ENCODE measurements at places on chromosomes 1 and 21.

DNA sequence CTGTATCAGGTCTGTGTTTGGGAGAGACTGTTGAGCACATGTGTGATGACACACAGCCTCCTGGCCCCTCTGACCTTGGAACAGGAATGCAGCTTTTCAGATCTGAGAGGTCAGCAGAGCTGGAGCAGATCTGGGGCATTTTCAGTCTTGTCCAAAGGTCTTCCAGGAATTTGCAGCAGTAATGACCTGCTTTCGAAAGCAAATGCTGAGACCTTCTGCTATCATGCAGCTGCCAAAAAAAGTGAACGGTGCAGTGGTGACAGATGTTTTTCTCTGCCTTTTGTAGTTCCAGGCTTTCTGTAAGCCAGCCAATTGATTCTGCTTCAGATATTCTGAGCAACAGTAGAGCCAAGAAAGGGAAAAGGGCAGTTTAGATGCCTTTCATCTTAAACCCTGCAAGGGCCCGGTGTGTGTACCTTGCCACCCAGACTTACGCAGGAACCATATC lies 137.8 kb upstream of the COA6 start:
- no peak for DNase-seq

DNA sequence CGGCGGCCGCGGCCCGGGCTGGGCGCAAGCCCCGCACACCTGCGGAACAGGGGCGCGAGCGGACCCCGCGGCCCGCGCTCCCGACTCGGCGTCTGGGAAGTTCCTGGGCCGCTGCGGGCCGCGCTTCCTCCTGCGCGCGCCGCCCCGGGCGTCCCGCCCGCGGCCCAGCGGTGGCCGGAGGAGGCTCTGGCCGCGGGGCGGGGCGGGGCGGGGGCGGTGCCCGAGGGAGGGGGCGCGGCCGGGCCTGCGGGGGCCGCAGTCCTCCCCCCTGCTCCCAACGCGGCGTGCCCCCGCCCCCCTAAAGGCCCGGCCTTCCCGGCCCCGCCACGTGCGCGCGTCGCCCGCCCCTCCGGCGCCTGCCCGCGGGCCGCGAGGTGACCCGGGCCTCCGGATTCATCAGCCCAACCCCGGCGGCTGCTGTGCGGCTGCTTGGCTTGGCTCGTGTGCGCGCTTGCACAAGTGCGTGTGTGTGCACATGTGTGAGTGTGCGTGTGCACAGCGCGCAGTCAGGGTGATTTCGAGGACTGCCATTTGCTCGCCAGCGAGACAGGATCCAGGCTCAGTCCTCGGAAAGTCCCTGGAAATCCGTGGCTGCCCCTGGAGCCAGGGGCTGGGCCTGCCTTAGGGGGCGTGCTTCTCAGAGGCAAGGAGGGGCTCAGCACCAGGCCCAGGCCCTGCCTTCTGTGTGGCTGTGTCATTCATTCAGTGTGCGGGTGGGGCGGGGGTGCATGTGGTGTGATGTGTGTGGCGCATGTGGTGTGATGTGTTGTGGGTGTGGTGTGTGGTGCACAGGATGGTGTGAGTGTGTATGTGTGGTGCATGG lies at the start of gene C2CD2:
Gene C2CD2, minus strand, starts transcription at position 188 of the 823 bp plus-strand sequence. CDS start 370 bp downstream, outside the sequence.
- DNase-seq, result no peak

- no peak for DNase-seq
These were observed 20.7 kb upstream of the PPP1R8 start for GRCh38 chr1:27809883-27810282.

DNA sequence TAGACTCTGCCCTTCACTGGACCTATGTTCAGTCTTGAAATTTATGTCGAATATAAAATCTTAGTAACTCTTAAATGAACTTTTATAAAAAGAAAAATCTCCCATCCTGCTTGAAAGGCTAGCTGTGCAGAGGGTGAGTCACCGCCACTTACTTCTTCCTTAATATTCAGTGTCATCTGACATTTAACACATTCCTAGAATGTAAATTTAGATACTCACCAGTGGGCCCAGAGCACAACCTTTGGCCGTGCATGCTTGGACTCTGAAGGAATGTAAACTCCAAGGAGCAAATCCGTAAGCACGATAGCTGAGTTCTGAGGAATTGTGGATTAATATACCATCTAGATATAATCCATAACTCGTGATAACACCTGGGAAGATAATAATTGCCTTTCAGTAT lies 403.3 kb downstream of the KCTD3 start:
- DNase-seq, result no peak

- DNase-seq, result no peak
These were observed 18.2 kb downstream of the CD34 start for GRCh38 chr1:207892764-207893163.

GRCh38 chr1:67142931-67143330 lies 8.2 kb upstream of the C1orf141 start:
- DNase-seq, result no peak

DNA sequence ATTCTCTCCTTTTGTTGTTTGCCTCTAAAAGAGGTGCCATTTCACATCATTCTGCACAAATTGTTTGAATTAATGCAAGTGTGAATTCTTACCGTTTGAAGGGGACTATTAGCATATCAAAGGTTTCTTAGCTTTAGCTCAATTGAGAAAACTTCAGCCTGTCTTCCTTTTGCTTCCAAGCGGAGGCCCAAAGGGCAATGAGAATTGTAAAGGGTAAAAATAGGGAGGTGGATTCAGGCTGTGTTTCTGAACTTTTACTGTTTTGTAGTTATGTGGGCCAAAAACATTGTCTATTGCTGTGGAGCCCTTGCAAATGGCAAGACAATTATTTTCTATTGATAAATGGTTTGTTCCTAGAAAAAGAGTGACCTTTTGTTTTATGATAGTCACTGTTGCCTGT lies 3.6 kb downstream of the ADGRL2 start:
- DNase-seq, result no peak

GRCh38 chr1:160459687-160460086 lies 59.3 kb downstream of the VANGL2 start:
- no peak for DNase-seq
